ENCODE measurements at places on chromosomes 12 and 14. TPM values are rescaled to one million over a fixed set of nuclear protein-coding genes. Genes with fewer than 3 reads are reported as not detected.
A peak's percentile ranks its signal among the peaks of the same experiment; 100 is the strongest.

GRCh38 chr12:13375583-13376345 is 179.2 kb downstream of the EMP1 start:
- H3K27ac ChIP-seq, result no peak overlapping the region
- H3K4me3 ChIP-seq, result no peak overlapping the region
- H3K36me3 ChIP-seq, result no peaks in the 10 kb centered on the region
- peaks cover 2% of the 10 kb centered on the region for H3K27me3 ChIP-seq
- no peak for DNase-seq

DNA sequence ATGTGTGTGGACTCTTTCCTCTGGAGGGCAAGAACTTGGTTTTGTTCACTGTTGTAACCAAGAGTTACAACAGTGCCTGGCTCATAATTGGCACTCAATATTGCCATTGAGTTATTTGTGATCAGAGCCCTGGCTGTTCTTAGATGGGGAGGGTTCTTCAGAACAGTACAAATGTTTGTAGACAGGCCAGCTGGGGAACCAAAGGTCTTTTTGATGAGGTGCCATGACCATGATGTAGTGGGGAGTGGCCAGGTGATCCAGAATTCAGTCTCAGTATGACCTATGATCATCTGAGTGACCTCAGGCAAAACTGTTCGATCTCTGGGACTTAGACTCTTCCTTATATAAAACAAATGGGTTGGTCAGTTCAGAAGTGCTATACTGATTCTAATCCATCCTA is 3.3 kb upstream of the PRKAB1 start:
- DNase-seq, result no peak
- no peaks in the 10 kb centered on the region for H3K4me1 ChIP-seq

DNA sequence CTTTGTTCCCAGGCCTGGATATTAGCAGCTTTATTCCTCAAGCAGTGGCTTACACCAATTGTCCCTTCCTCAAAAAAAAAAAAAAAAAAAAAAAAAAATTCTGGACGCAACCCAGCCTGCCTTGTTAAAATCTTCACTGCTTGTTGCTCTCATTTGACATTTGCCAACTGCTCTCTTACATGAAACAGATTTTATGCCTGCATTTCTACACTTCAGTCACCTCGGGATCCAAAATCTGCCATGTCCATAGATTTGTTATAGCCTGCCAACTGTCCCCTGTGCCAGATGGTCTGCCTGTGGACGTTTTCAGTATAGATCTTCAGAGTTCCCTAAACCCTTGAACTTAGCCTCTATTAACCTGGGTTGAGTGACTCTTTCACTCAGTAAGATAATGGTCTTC is 651.5 kb downstream of the FSCB start:
- H3K27me3 ChIP-seq, result peaks cover 2% of the 10 kb centered on the region
- no peaks in the 10 kb centered on the region for H3K36me3 ChIP-seq
- peak overlapping the region; percentile 12 for H3K4me3 ChIP-seq
- H3K4me1 ChIP-seq, result peaks cover 5% of the 10 kb centered on the region
- peak overlapping the region; percentile 34 for H3K27ac ChIP-seq

Gene ZDHHC22
- total RNA-seq, result 77.3 TPM

Gene KLRK1
- total RNA-seq, result not detected

Gene TCTN2
- total RNA-seq, result 5.7 TPM

Gene SAMD4A
- 0.56 TPM for total RNA-seq

- H3K27me3 ChIP-seq, result peaks cover 5% of the 10 kb centered on the region
- no peaks in the 10 kb centered on the region for H3K36me3 ChIP-seq
- DNase-seq, result peak; percentile 43
- peak overlapping the region; percentile 60 for H3K4me3 ChIP-seq
- H3K4me1 ChIP-seq, result peaks cover 21% of the 10 kb centered on the region
Measured at GRCh38 chr12:120630104-120630892, 10.1 kb upstream of the CABP1 start.

DNA sequence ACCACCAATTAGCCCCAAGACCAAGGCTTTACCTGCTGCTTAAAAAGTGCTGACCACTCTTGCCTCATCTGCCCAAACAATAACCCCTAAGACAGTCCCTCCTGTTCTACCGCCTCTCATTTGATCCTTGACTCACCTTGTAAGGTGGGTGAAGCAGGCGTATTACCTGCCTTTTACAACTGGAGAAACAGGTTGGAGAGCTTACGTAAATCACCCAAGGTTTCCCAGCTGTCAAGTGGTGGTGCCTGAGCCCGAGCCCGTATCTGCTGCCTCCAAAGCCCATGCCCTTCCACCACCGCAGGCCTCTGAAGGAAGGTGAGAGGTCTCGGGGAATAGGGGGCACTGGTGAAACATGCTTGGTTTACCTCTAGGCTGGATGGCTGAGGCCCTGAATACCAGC is 36.6 kb downstream of the MAX start:
- H3K4me3 ChIP-seq, result no peak overlapping the region
- H3K36me3 ChIP-seq, result peaks cover 5% of the 10 kb centered on the region
- H3K27ac ChIP-seq, result no peak overlapping the region
- no peak for DNase-seq

DNA sequence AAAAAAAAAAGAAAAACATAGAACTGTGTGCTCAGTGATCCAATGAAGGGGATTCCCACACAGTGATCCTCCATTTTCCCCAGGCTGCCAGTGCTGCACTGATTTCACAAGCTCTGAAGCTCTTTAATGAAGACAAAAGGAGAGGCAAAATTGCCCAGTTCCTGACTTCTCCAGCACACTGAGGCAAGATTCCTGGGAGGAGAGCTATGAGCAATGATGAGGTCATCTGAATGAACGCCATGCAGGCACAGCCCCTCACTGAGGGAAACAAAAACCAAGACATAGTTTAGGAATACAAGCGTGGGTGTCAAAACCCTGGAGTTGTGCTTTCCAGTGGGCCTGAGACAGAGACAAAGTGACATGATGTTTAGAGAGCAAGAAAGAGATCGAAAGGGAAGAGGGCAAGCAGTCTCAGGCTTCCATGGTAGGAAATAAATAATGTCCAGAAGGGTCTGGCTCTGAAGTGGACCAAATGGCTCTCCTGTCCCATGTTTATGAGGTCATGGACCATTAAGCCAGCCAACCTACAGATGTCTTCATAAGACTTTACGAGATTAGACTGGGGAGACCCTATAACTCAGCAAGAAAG is 40.9 kb upstream of the SMUG1 start:
- DNase-seq, result no peak
- peak overlapping the region; percentile 60 for H3K4me3 ChIP-seq
- peaks cover 29% of the 10 kb centered on the region for H3K4me1 ChIP-seq
- H3K27me3 ChIP-seq, result peaks cover 3% of the 10 kb centered on the region
- H3K27ac ChIP-seq, result no peak overlapping the region

Gene SERPINA1
- not detected for total RNA-seq

DNA sequence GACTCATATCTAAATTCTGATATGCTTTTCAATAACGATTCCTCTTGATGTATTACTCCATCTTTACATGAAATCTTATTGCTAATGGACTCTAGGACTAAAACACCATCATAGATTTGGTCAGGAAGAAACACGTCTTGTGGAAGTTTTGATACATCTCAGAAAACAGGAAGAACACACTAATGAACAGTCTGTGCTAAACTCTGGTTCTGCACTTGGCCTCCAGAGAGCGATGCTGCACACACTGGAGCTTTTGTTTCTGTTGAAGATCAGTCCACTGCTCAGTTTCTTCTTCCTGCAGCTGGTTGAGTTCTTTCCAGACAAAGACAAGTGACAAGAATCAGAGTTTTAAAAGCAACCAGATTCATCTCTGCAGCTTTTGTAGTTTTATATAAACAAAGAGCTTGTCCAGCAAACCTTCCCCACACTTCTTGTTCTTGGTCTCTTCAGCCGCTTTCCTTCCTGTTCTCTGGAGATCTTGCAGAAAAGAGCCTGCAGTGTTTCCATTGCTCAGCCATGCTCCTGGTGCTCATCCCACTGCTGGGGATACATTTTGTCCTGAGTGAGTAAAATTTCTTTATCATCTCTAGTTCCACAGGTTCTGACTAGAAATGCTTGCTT is 229.1 kb upstream of the OR4E1 start:
- no peaks in the 10 kb centered on the region for H3K4me1 ChIP-seq
- peaks cover 5% of the 10 kb centered on the region for H3K27me3 ChIP-seq
- H3K27ac ChIP-seq, result no peak overlapping the region

DNA sequence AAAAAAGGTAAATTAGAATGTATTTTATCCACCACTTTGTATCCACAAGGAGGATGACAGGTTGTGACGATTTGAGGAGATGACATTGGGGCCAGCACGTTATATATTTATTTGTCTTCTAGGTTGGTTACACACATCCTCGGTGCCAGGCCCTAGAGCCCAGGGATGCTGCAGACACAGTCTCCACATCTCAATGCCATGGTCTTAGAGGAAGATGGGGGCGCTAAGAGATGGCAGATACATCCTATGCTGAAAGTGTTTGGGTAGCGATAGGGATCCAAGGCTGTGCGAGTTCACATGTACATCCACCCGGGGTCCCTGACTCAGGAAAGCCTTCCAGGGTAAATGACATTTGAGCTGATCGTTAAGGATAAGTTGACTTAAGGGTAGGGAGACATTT is 193.1 kb upstream of the GSC start:
- peaks cover 6% of the 10 kb centered on the region for H3K27me3 ChIP-seq
- no peak overlapping the region for H3K4me3 ChIP-seq

DNA sequence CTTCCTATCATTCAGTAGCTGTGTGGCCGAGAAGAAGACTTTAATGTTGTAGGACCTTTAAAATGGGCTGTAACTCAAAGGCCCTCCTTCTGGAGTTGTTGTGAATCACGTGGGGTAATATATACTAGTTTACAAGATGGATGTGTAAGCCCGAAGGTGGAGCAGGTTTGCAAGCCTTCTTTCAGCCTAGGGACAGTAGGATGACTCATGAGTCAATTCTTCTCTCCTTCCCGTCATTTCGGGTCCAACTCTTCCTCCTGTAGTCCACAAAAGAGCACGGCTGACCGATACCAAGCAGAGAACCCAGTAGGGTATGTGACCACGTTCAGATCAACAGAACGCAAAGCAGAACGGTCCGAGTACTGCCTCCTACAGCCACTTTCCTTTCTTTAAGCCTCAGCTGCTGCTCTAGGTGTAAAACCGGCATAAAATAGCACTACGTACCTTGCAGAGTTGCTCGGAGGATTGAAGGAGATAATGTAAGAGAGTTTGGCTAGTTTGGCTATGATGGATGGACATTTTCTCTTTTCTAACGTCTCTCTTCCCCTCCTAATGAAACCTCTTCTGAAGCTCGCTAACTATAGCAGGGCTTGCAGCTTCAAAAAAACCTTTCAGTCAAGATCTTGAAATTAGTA is 1.3 kb upstream of the RASSF3 start:
- peaks cover 4% of the 10 kb centered on the region for H3K36me3 ChIP-seq
- peaks cover 10% of the 10 kb centered on the region for H3K4me1 ChIP-seq
- peaks cover 14% of the 10 kb centered on the region for H3K27me3 ChIP-seq

DNA sequence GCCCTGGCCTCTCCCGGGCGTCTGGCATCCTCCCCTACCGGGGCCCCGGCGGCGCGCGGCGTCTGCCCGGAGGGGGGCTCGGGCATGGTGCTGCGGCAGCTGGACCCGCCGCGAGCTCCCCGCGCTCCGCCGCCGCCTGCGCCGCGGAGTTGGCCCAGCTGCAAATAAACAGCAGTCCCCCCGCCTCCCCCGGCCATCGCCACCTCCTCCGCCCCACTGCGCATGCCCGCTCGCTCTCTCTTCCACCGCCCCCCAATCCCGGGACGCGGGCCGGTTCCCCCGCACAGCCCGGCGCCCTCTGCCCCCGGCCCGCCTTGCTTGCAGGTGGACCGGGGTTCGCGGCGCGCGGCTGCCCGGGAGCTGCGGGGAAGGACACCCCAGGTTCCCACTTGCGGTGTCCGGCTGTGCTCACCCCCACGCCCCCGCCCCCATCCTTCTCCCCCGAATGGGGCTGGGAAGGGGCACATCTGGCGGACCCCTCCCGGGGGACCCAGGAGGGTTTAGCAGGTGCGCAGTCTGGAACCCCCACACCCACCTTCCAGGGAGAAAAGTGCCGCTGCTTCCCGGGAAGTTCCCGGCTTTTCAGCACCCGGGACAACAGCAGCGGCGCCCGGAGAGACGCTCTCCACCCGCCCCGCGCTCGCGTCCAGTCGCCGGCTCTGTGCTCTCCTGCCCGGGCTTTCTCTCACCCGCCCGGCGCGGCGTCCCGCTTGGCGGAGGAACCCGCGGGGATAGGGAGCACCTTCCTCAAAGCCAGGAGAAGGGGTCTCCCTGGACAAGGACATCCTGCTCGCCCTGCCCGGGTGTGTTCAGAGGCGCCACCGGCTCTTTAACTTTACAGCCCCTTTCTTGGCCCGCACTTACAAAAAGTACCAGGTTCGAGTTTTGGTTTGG is at the start of gene TMTC1:
TSS of gene TMTC1 (minus strand) at position 170 of the 894 bp plus-strand sequence. CDS start 191 bp downstream, outside the sequence.
- H3K27me3 ChIP-seq, result no peaks in the 10 kb centered on the region
- peak within 1 kb of the TSS; percentile 79 for H3K4me3 ChIP-seq
- peak; percentile 81 for DNase-seq

Gene ARHGAP9
- 52.0 TPM for total RNA-seq

GRCh38 chr12:40240779-40241178 is 16.0 kb downstream of the LRRK2 start:
- H3K36me3 ChIP-seq, result no peaks in the 10 kb centered on the region
- H3K4me1 ChIP-seq, result no peaks in the 10 kb centered on the region
- no peaks in the 10 kb centered on the region for H3K27me3 ChIP-seq
- H3K4me3 ChIP-seq, result no peak overlapping the region
- no peak for DNase-seq
- H3K27ac ChIP-seq, result peak overlapping the region; percentile 20

DNA sequence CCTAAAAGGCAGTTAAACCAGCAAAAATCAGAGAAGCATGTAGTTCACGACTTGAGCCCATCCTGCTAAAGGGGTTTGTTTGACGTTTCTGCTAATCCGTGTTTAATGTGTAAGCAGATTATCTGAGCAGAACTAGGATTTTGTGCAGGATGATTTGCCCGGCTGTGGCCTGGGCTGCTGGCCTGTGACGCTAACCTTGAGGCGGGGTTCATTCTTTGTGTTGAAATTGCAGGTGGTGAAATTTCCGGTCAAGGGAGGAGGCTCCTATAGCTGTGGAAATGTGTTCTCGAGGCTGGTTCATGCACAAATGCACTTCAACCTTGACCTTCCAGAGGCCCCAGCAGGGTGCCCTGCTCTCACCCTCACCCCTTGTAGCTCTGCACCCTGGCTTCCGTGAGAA is 63.7 kb downstream of the SLC24A4 start:
- H3K4me1 ChIP-seq, result peaks cover 5% of the 10 kb centered on the region
- peaks cover 2% of the 10 kb centered on the region for H3K27me3 ChIP-seq
- no peak for DNase-seq
- no peak overlapping the region for H3K27ac ChIP-seq

- DNase-seq, result peak; percentile 84
- no peak overlapping the region for H3K4me3 ChIP-seq
- H3K27me3 ChIP-seq, result peaks cover 4% of the 10 kb centered on the region
- no peak overlapping the region for H3K27ac ChIP-seq
- H3K36me3 ChIP-seq, result no peaks in the 10 kb centered on the region
Measured at GRCh38 chr12:109804820-109805761, 28.1 kb downstream of the TRPV4 start.

Measured in glutamatergic neuron (in vitro differentiated cells).